ENCODE measurements at places on chromosomes 4 and X.

- DNase-seq: no peak
These were observed 50.8 kb downstream of the WWC2 start for GRCh38 chr4:183149616-183150539.

GRCh38 chr4:47862297-47862696 is 24.4 kb upstream of the CORIN start:
- DNase-seq: no peak

DNA sequence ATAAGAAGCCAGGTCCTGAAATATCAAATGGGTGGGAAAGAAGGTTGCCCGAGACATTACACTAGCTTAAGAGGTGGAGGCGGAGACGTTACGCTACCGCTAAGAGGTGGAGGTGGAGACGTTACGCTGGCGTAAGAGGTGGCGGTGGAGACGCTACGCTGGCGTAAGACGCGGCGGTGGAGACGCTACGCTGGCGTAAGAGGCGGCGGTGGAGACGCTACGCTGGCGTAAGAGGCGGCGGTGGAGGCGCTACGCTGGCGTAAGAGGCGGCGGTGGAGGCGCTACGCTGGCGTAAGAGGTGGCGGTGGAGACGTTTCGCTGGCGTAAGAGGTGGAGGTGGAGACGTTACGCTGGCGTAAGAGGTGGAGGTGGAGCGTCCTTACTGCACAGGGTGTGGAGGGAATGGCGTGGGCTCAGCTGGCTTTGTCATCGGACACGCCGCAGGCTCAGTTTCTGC is 12.8 kb downstream of the CYP4V2 start:
- peak; percentile 66 for DNase-seq

DNA sequence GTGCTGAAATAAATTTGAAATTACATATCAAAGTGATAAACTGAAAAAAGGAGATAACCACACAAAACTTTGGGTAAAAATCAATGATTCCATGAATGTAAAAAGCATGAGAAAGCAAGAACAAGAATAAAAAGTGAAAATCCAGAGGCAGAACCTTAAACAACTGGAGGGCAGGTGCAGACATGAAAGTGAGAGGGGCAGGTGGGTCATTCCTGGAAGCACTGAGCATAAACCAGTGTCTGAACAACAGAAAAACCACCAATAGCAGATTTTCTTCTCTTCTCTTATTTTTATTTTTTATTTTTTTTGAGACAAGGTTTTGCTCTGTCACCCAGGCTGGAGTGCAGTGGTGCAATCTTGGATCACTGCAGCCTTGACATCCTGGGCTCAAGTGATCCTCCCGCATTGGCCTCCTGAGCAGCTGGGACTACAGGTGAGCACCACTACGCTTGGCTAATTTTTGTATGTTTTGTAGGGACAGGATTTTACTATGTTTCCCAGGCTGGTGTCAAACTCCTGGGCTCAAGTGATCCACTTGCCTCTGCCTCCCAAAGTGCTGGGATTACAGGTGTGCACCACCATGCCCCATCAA is 46.8 kb upstream of the GPR78 start:
- DNase-seq: no peak

- DNase-seq: no peak
These were observed 41.5 kb downstream of the GATB start for GRCh38 chr4:151718984-151719955.

DNA sequence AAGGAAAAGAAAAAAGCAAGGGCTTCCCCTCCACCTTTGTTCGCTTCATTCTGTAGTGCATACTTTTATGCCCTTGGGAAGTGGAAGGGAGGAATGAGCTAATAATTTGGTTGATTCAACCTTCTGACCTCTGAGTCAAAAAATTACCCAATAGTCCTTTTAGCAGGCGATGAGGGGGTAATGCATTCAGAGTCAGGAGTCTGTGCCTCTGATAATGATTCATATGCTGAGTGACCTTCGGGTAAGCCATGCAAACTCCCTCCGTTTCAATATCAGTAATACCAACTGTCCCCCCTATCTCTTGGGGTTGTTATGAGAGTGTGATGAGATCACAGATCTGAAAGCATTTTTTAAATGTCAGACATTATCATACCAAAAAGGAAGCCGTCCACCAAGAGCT is 41.6 kb upstream of the ACSL4 start:
- no peak for DNase-seq

DNA sequence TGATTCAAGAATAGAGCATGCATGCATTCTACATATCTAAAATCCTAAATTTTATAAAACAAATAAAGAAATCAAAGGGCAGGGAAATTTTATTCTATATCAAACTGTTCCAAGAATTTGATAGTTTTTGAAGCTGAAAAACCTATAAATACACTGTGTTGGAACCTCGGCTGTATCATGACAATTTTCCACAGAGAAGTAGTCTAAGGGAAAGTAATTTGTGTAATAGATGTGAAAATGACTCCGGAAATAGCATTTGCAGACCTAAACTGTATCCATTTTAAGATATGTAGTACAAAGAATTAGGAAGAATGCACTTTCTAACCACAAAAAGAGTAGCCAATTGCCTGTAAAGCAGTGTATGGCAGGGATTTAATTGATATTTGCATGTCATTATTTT is 112.5 kb upstream of the WDR17 start:
- DNase-seq: no peak

DNA sequence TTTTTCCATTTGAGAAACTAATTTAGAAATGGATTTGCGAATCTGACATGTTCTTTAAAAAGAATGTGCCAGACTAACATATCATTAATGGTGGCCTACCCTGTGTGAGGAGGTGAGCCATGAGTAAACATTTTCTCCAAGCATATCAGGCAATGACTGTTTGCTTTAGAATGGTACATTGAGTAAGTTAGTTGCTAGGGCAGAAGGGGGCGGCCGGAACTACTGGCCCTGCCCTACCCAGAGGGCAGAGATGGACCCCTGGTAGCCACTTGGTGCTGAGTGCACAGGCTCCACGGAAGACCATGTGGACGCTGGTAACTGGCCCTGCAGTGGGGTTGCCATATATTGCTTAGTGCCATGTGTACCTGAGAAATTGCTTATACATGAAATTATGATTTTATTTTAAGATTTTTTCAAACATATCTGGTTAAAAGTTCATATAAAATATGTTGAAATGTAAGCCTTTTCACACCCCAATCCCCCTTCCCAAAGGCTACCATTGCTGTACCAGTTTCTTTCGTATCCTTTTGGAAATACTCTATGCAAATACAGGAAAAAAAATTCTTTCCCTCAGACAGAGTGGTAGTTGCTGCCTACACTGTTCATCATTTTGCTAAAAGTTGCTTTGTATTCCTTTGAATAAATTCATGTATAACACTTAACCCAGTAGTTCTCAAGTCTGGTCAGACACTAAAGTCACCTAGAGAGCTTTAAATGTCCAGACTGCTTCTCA is 8.8 kb downstream of the FNIP2 start:
- no peak for DNase-seq

- no peak for DNase-seq
These were observed 54.5 kb downstream of the TENM3 start for GRCh38 chr4:182297659-182298058.

DNA sequence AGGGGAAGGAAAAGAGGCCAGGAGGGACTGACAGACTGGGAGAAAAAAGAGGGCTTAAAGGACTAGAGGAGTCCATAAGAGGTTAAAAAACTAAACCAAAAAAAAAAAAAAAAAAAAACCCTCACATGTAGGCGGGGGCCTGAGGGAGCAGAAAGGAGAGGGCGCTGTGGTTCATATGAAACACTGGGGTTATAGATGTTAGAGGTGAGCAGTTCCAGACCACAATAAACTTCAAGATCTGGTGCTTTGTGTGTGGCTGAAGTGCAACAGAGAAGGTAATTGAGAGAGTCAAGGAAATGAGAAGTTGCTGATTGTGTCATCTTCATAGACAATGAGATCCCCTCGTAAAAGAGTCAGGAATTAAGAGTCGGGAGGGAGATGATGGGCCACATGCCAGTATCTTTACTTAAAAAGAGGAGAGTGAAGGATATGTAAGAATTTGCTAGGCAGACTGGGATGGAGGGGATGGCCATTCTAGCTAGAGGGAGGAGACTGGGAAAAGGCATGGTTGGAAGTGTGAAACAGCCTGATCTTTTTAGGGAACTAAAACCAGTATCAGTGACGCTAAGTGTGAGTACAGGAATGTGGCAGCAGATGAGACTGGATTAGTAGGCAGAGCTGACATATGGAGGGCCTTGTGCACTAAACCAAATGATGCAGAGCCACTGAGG is 18.4 kb upstream of the OGT start:
- no peak for DNase-seq

DNA sequence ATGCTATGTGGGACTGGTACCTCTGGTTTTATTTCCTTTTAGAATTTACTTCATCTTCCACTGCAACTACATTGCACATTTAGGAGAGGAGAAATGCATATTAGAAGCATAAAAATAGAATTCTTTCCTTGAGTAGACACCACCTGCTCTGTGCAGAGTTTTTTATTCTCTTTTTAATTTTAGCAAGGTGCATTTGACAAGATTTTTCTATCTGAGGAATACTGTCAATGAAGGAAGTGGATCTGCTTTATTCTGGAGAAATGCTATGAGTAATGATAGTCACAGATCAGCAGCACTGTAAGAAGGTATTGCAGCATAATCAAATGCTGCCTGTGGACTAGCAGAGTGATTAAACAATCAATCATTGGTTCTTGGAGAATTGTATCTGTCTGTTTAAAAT is 1038.3 kb downstream of the RAPGEF2 start:
- DNase-seq: no peak

DNA sequence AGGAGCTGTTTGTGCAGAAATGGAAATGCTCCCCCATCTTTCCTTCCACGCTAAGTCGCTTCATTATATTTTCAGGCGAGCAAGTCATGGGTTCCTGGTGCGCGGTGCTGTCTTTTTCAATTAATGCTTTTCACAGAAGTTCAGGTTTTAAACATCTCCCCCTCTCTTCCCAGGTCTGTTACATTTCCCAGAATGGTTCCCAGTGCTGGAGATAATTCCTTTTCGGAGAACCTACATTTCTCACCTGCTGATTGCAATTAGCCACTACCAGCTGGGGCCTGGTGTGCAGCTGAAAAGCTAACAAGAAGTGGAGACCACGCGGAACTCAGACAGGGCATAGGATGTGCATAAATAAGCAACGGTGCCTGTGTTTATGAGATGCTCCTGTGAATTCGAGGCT is 217.8 kb downstream of the MID1IP1 start:
- no peak for DNase-seq
